NCI-H2029 treated with DMSO at 0.1 percent for 48 hours (cell line): ENCODE measurements at places on chromosomes 5 and 9.

DNA sequence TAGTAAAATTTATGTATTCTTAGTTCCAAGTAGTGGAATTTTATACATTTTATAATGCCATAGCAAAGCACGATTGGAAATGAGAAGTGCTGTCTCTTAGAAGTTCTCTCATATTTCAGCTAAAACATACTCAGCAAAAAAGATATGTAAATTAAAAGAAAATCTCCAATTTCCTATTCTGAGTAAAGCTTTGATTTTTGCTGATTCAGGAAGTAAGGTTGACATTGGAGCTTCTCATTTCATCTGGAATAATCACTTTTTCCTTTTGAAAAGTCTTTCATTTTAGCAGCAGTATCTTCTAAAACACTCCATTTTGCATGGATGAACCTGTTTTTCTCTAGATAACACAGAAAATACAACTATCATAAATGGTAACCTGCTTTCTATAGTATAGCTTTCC is 121.0 kb downstream of the ZCCHC7 start:
- no peak for DNase-seq

DNA sequence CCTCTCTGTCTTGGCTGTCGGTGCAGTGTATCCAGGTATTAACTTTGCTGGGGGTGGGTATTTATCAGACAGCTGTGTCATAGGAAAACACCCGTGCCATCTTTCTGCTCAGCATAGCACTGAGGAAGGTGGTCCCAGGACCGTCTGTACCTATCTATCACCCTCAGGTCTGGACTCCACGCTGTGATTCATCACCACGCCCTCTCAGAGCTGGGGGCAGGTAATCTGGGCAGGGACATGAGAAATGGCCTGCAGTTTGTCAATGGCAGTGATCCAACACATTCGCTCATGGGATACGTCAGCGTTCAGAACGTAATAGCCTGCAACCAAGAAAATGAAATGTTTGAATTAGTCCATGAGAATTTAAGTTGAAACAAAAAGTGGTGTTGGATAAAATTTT is 151.6 kb upstream of the MAP1B start:
- DNase-seq, result no peak

- DNase-seq, result no peak
These were observed 513.9 kb downstream of the CTNND2 start for GRCh38 chr5:11390291-11390767.

GRCh38 chr5:154756868-154757813 is 2.0 kb downstream of the LARP1 start:
- no peak for DNase-seq

GRCh38 chr5:177427211-177427822 is 841 bp downstream of the GRK6 start:
- no peak for DNase-seq

GRCh38 chr9:69760278-69760610 is 433 bp upstream of the PTAR1 start:
- no peak for DNase-seq

- no peak for DNase-seq
These were observed 201.7 kb downstream of the SGCD start for GRCh38 chr5:156528673-156529072.

GRCh38 chr5:172670005-172670402 is 28.9 kb downstream of the NEURL1B start:
- DNase-seq, result no peak

GRCh38 chr5:159041444-159042198 is 58.1 kb downstream of the EBF1 start:
- no peak for DNase-seq

- DNase-seq, result no peak
These were observed 22.6 kb upstream of the SARDH start for GRCh38 chr9:133760713-133761290.

DNA sequence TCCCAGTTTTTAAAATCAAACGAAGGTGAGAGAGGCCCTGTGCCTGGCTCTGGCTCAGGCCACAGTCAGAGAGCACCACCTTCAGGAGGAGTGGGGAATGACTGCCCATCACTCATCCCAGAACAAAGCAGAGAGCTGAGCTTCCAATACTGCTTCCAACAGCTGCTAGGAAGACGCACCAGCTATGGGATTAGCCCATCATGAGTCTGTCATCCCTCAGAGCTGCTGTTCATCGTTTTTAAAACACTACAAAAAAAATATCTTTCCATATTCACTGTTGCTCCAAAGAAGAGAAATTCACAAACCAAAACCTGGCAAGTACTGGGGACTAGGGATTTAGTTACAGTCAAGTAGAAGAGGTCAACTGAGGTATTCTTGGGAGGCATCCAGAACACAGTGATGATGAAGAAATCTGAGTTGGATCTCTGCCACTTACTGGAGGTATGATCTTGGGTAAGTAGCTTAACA is 102.4 kb downstream of the CDK5RAP2 start:
- peak; percentile 71 for DNase-seq

DNA sequence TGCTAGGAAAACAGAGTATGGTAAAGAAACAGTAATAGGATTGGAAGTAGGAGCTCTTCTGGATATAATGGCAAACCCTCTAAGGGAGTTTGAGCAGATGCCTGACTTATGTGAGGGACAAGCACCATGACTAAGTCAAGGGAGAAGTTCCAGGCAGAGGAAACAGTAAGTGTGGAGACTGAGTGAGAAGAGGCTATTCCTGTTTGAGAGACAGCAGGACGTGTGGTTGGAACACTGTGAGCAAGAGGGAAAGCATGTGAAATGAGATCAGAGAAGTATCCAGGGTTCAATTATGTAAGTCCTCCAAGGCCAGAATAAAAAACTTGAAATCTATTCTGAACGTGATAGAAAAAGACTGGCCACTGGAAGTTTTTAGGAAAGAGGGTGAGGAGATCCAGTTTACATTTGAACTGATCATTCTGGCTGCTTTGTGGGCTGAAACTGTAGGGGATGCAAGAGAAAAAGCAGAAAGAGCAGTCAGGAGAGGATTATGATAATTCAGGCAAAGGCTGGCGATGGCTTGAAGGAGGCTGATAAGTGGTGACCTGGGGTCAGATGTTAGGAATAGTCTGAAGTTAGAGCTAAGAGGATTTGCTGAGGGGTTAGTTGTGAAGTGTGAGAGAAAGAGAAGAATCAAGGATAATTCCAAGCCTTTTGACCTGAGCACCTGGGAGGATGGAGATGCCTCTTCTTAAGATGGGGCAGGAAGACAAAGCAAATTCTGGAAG is 19.2 kb downstream of the DMAC1 start:
- no peak for DNase-seq

DNA sequence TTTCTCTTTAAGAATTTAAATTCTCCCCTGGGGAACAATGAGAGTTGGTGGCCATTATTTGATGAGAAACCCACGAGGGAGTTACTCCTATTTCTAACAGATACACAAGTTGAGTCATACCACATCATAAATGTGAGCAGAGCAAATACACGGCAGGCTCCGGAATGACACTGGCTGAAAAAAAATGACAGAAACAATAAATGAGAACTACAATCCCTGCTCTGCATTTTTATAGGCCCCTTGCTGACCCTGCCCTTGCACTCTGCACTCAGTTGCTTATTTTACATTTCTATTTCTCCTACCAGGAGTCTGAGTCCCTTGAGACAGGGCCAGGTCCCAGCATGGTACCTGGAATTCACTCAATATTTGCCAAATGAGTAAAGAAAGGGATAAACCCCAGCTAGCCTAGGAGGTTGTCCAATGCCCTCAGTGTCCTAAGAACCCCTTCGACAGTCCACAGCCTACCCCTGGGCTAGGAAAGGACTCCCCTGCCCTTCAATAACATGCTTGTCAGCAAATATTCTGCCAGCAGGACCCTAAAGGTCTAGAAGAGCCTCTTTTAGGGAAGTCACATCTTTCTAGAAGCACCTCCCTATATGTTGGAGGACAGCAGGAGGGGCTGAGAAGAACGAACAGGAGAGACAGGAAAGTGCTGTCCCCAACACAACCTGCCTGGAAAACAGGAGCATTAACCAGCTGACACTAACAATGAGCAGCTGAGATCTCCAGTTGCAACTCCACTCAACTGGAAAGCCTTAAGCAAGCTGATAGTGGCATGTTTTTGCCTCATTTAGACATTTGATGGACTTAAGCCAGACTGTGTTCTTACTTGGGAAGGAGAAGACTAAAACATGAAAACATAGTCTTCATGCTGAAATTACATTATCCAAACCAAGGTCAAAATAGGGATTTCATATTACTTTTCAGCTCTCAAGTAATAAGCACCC is 191.2 kb downstream of the ACTL7B start:
- DNase-seq, result no peak

DNA sequence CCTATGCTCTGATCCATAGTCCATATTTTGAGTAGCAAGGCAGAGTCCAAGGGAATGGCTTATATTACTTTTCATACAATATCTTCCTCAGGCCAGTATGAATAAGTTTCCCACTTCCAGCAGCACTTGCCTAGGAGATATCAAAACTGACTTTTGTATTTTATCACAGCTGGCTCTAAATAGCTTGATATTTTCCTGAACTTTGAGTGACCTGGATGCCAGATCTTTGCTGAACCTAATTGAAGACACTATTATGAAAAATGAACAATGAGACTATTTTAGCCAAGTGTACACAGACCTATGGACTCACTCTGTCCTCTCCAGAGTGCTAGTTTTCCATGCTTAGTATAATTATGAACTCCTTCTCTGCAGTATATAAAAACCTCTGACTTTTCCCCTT is 475.6 kb upstream of the PTGER4 start:
- DNase-seq, result no peak

GRCh38 chr5:166784545-166785078 is 1506.8 kb upstream of the WWC1 start:
- no peak for DNase-seq

- DNase-seq, result no peak
These were observed 2.3 kb downstream of the MAN2A1 start for GRCh38 chr5:109691996-109692395.

GRCh38 chr5:95620870-95621838 is 1.3 kb downstream of the GPR150 start:
- DNase-seq, result peak; percentile 6

- no peak for DNase-seq
These were observed 5.9 kb downstream of the PCDHB6 start for GRCh38 chr5:141155540-141156374.

DNA sequence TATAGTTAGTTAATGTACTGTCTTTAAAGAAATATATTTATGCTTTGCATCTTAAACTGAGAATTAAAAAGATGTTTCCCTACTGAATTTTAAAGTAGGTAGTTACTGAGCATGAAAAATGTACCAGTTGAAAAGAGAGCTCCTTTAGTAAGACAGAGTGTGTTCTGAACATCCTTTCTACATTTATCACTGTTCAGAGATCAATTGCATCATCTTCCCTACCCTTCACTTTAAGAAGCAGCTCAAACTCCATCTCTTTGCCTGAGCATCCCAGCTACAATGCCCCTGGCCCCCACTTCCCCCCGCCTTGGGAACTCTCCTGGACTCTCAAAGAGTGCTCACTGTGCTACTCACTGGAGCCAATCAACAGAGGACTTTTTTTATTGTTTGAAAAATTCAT is 164.7 kb downstream of the GNAQ start:
- DNase-seq, result no peak

DNA sequence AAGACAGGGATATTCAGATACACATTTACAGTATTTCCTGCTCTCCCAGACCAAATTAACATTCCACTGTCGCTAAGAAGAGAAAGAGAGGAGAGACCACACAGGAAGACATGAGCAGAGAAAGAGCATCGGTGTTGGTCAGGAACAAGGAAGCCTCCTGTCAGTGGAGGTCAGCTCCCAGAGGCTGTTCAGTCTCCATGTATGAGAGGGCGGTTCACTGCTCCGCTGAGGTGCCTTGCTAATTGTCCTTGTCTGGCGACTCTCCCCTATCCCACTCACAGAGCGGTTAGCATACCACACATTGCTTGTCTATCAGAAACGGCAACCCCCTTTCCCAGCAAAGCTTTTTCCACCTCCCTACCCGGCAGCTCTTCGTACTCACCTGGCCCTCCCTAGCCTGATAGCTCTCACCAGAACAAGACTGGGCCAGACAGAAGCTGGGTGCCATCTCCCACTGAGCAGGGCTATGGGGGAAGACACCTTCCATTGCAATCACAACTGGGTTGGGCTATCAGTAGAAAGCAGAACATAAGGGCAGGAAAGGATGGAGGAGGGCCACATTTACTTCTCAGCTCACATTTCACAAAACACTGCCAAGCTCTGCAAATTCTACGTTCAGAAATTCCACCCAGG is 58.6 kb upstream of the LMNB1 start:
- DNase-seq, result no peak

- no peak for DNase-seq
These were observed 681 bp downstream of the CPLANE1 start for GRCh38 chr5:37248421-37248969.

DNA sequence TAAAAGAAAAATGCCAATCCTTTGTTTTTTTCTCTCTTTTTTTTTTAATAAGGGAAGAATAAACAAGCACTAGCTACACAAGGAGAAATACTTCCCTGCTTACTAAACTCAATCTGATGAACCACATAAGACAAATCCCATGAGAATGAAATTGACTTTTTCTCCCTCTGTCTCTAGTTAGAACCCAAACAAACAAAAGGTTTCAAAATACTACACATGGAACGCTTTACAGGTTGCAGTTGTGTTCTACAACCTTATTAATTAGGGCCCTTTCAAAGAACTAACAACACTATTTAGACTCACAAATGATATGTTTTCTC is 124.5 kb downstream of the PDE4D start:
- DNase-seq, result no peak

DNA sequence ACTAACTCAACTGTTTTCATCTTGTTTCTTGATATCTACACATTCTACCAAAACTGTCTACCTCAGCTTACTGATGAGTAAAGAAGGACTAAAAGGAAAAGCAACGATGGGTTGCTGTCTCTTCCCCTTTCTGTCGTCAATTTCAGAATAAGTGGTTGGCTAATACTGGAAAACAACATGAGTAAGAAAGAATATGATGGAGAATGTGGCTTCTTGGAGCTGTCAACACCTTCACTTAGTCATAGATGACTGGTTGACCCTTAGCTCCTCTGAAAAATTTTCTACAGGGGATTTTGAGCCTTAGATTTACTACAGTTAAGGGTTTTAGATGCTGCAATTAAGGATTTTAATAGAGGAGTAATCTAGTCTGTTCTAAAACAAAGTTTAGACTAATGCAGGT is 797.9 kb downstream of the TLE4 start:
- no peak for DNase-seq

GRCh38 chr9:110179734-110180133 is 28.2 kb downstream of the C9orf152 start:
- no peak for DNase-seq

DNA sequence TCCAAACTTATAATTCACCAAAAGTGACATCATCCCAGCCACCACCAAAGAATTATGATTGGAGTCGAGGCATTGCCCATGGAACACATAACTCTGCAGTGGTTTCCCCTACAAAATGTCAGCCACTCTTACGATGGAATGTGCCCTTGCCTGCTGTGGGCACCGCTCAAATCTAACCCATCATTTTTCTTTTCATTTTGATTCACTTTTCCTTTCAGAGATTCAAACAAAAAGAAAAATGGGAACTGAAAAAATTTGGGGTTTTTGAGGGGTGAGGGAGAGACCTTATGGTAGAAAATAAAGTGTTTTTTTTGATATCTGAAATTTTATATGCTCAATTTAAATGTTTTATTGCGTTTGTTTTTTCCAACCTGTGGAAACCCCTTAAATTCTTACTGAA is 28.1 kb downstream of the SMARCA2 start:
- no peak for DNase-seq

GRCh38 chr9:129682381-129682780 is 16.9 kb downstream of the PRRX2 start:
- DNase-seq, result no peak
